Dermis microvascular lymphatic vessel endothelial cell (primary cell): ENCODE measurements at places on chromosomes 2 and 18. TPM values are rescaled to one million over a fixed set of nuclear protein-coding genes. Genes with fewer than 3 reads are reported as not detected.

CDH19 gene
- total RNA-seq = under 0.01 TPM in 2 replicates

GPR75 gene
- total RNA-seq = 0.77 and 1.3 TPM in 2 replicates

DSG4 gene
- not detected in 2 replicates for total RNA-seq

CXCR1 gene
- not detected in 2 replicates for total RNA-seq

CDH20 gene
- total RNA-seq = not detected in 2 replicates

FN1 gene
- total RNA-seq = 226 and 416 TPM in 2 replicates

REL gene
- 8.6 and 23.3 TPM in 2 replicates for total RNA-seq

PCARE gene
- total RNA-seq = not detected in 2 replicates

CD8B2 gene
- not detected in 2 replicates for total RNA-seq

LYG2 gene
- total RNA-seq = not detected in 2 replicates

FBXO36 gene
- 1.0 and 1.2 TPM in 2 replicates for total RNA-seq

CEBPZ gene
- 28.8 and 31.5 TPM in 2 replicates for total RNA-seq

CAVIN2 gene
- total RNA-seq = 282 and 296 TPM in 2 replicates

SLC19A3 gene
- under 0.01 and 0.13 TPM in 2 replicates for total RNA-seq

ITPRID2 gene
- total RNA-seq = 119 and 141 TPM in 2 replicates

DHRS9 gene
- total RNA-seq = not detected in 2 replicates

CRYGD gene
- not detected in 2 replicates for total RNA-seq

HRH4 gene
- not detected in 2 replicates for total RNA-seq

IRS1 gene
- total RNA-seq = under 0.01 TPM in 2 replicates

MYCN gene
- 3.2 and 7.2 TPM in 2 replicates for total RNA-seq

ERMN gene
- total RNA-seq = not detected in 2 replicates

SERPINB3 gene
- not detected in 2 replicates for total RNA-seq

ELOA2 gene
- not detected in 2 replicates for total RNA-seq

AKAIN1 gene
- not detected in 2 replicates for total RNA-seq

TUBA3E gene
- total RNA-seq = not detected in 2 replicates

CFAP210 gene
- total RNA-seq = not detected in 2 replicates

ACTG2 gene
- not detected in 2 replicates for total RNA-seq

D2HGDH gene
- total RNA-seq = 10.9 and 15.0 TPM in 2 replicates

SP100 gene
- 56.6 and 58.4 TPM in 2 replicates for total RNA-seq

RIOK3 gene
- 59.7 and 60.2 TPM in 2 replicates for total RNA-seq
